ENCODE measurements at places on chromosomes 16 and 17. TPM values are rescaled to one million over a fixed set of nuclear protein-coding genes. Genes with fewer than 3 reads are reported as not detected.

PDILT gene
- not detected for total RNA-seq

MT1F gene
- total RNA-seq, result 6.8 TPM

- no peak for DNase-seq
Measured at GRCh38 chr17:64496348-64496785, 487 bp downstream of the POLG2 start.

GRCh38 chr16:1420111-1420539, 422 bp downstream of the UQCC4 start:
- no peak for DNase-seq

DNA sequence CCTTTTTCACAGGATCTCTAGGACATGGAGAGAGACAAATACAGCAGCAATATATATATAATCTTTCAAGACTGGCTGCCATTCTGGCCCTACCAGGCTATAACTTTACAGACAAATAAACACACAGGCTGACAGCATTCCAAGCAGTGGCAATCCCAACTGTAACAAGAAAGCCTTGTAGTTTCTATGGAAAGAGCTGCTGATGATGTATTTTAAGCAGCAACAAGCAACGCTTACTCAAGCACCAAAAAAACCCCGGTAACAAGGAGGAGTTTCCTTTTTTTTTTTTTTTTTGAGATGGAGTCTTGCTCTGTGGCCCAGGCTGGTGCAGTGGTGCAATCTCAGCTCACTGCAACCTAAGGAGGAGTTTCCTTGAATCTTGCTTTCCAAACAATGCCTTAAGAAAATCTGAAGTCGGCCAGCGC, 23.2 kb downstream of the LSM12 start:
- no peak for DNase-seq

- DNase-seq, result peak; percentile 67
Measured at GRCh38 chr17:17445296-17445924, 31.4 kb upstream of the MED9 start.

DNA sequence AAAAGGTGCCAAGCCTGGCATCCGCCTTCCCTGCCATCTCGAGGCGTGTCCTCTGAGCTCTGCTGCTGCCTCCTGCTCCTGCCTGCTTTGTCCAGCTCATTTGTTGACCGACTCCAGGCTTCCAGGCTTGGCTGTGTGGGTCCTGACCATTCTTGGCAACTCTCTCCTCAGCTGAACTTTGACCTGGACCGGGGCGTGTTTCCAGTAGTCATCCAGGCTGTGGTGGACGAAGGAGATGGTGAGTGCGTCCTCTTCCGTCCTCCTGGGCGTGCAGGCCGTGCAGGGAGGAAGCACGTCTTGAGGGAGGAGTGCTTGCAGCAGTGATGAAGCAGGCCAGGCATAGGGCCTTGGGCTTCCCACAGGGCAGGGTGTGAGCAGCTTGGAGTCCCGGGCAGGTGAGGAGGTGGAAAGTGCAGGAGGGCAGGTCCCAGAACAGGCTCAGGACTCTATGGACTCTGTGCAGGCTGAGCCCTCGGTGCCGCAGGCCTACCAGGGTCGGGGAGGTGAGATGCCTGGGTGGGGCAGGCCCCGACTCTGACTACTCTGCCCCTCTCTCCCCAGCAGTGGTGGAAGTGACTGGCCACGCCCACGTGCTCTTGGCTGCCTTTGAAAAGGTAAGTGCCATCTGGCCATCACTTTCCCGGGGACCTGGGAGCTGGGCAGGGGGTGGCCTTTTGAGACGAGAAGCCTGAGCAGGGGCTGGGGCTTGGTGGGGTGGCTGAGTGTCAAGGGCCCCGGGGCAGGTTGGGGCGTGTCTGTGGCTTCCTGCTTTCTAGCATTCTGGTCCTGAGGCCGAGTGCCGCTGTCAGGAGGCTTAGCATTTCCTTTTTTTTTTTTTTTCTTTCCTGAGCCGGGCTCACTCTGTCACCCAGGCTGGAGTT, 28.6 kb upstream of the NUDT16L1 start:
- DNase-seq, result no peak

- no peak for DNase-seq
Measured at GRCh38 chr17:1959871-1960544, 65.1 kb downstream of the RTN4RL1 start.

GRCh38 chr17:37490638-37491614, 1.2 kb downstream of the DUSP14 start:
- peak; percentile 88 for DNase-seq

Measured in endodermal cell (in vitro differentiated cells).